ENCODE measurements at places on chromosomes 1 and 21.

DNA sequence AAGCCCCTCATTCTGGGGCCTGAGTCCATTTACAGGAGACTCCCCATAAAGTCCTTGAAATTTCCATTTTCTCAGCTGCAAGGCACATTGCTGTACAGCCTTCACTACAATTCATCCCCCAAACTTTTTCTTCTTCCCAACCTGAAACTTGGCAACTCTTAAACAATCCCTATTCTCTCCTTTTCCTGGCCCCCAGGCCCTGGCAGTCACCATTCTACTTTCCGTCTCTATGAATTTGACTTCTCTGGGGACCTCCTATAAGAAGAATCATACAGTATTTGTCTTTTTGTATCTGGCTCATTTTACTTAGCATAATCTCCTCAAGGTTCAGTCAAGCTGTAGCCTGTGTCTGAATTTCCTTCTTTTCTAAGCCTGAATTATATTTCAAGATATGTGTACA is 332.9 kb downstream of the PCP4 start:
- no peak for DNase-seq

DNA sequence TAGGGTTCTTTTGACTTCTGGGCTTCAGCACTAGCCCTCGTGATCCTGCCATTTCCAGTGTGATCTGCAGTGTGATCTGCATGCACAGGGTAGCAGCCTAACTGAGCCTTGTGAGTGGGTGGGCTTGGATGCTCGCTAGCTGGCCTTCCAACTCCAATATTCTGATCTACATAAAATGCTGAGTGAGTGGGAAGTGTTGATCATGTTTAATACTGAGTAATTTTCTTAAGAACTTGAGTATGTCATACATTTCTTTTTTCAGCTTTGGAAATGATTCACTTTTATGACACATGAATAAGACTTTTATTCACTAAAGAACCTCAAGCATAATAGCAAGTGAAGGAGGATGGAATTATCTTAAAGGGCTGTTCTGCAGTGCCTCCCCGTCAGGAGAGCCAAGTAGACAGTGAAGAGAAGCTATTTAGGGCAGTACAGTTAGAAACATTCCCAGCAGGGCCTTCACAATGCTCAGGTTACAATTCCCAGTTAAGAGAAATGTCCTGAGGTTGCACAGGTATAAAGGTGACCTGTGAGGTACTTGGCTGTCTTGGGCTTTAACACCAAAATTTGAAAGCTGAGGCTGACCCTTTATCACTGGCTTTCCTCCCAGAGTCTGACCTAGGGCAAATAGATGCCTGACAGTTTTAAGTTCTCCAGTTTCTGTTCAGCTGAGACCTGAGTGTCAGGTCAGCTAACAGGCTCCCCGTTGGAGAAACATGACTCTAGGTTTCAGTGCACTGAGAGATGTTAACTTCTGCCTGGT is 29.1 kb upstream of the LRRC8C start:
- DNase-seq, result no peak

DNA sequence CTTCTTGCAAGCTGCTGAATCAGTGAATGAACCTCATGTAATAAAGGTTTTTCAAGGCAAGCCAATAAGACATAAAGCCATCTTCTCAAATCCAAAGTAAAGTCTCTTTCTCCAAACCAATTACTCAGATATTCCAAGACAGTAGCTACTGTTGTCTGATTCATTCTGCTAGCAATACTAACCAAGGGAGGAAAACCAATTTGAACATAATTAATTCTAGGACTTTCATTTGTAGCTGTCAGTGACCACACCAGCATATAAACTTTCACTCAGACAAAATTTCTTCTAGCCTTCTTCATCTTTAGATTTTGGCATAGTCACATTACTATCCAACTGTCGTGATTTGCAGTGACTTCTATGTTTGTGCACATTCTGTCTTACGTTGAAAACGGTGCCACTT is 10.5 kb upstream of the INTS3 start:
- DNase-seq, result no peak

DNA sequence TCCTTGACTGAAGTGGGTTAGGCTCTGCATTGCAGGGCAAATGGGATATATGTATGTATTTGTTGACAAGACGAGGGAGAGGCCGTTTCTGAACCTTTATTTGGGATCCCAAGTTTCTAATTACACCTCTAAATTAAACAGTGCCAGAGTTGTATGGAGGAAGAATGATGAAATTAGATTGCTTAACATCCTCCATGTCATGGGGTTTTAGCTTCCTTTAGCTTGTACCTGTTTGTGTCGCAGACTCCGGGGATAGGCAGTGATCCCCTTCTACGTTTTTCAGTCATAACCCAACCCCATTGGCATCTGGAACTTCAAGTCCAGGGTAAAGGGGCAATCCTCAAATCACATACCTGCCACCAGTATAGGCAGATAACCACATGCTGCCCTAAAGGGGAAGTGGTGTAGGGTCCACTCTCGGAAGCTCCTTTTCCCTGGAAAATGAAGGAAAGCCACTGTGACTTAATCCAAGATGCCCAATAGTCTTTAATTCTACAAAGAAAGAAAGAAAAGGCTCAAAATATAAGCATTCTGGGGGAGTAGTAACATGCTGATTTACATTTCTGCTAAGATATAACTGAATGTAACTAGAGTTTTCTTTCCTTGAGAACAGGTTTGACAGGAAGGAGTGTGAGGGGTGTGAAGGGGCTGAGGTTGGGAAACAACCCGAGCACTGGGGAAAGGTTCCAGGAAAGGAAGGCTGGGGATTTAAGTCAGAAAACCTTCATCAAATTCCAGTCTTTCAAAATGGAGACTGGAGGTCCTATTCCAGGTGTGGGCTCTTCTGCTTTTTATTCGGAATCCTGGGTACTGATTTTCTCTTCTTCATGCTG is 77.6 kb downstream of the RGL1 start:
- no peak for DNase-seq

- no peak for DNase-seq
These were observed 62.3 kb upstream of the SLC25A33 start for GRCh38 chr1:9476790-9477463.
